ENCODE measurements at places on chromosomes 6 and 20.

- DNase-seq: peak; percentile 44
Observed at GRCh38 chr6:52839124-52840055, 1.2 kb downstream of the GSTA5 start.

GRCh38 chr6:72738091-72738490, 116.2 kb downstream of the KCNQ5 start:
- DNase-seq: no peak

GRCh38 chr6:30378290-30378937, 33.5 kb downstream of the RPP21 start:
- DNase-seq: no peak

DNA sequence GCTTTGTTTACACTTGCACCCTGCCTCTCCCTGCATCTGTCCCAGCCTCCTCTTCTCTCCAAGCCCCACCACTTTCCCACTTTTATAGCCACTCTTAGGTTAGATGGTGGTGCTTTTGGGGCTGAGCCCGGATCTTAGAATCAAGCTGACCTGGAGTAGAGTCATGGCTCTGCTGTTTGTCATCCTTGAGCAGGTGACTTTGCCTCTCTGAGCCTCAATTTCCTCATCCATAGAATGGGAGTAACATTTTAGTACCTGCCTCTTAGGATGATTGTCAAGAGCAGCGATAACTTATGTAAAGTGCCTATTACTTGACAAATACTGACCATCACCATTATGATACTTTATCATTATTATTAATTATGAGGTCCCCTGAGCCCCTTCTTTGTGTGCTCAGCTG, 48.2 kb downstream of the CPNE5 start:
- no peak for DNase-seq

DNA sequence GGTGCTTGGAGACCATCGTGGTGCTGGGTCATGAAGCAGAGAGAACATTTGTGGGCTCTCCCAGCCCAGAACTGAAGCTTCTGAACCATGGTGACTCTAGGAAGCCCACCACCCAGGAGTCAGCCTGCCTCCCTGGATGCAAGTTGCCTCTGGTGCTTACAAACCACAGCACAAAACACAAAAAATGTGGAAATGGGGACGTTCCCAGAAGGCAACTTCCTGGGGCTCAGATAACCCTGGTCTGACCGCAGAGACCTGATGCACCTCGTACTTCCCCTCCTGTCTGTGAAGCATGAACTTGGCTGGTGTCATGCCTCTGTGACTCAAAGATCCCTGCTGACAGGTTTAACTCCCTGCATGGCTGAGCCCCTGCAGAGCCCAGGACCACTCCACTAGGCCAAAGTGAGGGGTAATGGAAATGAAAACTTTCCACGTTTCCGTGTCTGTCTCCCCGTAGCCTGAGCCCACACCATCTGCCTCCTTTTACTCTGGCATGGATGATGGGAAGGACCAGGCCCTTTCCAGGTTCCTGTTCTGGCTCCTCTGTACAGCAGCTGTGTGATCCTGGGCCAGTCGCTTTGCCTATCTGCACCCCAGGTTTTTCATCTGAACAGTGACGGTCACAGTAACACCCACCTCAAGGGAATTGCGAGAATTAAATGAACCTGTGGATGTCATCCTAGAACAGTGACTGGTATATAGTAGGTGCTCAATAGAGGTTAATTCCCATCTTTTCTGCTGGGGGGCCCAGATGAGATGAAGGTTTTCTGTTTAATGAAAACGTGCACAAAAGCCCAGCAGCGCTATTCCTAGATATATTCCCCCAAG, 57.7 kb downstream of the PPP1R16B start:
- DNase-seq: no peak

DNA sequence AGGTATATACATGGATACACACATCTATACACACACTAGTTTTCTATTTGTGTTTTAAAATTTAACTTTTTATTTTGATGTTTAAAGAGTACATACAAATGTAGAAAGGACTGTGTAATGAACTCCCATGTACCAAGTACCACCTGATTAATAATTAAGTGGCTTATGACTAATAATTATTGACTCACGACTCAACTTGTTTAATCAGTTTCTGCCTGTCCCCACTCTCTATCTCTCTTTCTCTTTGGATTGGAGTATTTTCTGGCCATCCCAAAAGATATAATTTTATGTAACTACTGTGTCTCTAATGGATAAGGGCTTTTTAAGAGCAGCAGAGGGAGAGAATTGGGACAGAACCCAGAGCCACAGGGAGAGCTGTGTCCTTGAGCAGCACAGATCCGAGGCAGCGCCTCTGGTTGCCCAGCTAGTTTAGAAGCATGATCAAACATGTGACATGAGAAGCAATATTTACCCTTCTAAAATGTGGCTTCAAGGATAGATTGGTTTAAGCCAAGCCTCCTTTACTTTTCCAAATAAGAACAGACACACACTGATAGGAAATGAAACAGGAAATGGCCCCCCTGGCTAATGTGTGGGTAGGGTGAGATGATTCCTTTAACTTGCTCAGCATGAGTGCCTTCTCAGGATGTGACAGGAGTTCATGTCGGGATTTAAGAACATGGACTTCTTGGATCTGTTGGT, 81.0 kb downstream of the ERMARD start:
- no peak for DNase-seq

- peak; percentile 93 for DNase-seq
Observed at GRCh38 chr6:116511424-116512110, at the start of gene CALHM5. TSS of gene CALHM5 (plus strand) at chr6:116511639. CDS start at chr6:116511697, 58 bp downstream.

GRCh38 chr20:4014031-4014474, 1.3 kb downstream of the RNF24 start:
- peak; percentile 72 for DNase-seq

DNA sequence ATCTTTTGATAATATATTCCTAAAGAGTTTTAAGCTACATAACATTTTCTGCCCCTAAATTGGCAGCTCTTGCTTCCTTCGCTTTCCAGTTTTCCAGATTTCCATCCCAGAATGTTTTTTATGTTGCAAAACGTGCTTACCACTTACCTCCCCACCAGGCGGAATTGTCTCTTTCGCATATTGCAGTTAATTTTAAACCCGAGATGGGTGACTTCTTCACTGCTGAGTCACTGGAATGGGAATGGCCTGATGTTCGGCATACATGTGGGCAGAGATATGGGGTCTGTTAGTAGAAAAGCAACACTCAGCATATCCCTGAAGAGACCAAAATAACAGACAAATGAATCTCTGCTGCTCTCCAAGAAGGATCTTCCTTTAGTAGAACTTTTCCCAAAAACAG, 491.2 kb downstream of the PREX1 start:
- DNase-seq: no peak

DNA sequence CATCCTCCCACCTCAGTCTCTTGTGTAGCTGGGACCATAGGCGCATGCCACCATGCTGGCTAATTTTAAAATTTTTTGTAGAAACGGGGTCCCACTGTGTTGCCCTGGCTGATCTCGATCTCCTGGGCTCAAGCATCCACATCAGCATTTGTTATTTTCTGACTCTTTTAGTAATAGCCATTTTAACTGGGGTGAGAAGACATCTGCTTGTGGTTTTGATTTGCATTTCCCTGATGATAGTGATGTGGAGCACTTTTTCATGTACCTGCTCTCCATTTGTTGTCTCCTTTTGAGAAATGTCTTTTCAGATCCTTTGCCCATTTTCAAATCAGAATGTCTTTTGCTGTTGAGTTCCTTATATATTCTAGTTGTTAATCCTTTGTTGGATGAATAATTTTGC, 22.2 kb upstream of the TULP4 start:
- no peak for DNase-seq

GRCh38 chr6:69584913-69585729, 211.7 kb downstream of the LMBRD1 start:
- peak; percentile 2 for DNase-seq

DNA sequence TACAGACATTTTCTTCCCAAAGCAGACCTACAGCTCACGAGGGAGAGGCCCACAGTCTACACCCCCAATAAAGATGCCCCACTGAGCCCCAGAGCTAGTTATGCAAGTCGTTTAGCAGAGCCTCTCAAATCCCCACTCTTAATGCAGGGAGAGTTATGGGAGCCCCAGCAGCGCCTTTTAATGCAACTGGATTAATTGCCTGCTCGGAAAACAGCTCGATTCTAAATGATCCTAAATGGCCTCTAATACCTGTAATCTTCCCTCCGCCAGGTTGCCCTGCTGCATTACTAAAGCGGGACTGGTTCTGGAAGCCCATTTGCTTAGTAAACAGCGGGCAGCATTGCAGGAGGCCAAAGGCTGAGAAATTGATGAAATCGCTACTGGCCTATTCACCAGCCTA, 656.9 kb downstream of the PTPRT start:
- no peak for DNase-seq

- DNase-seq: peak; percentile 41
Observed at GRCh38 chr6:45677381-45678284, 299.9 kb upstream of the SUPT3H start.

- DNase-seq: peak; percentile 88
Observed at GRCh38 chr20:35791821-35792220, 20.0 kb downstream of the PHF20 start.

GRCh38 chr6:168381726-168382458, 59.1 kb upstream of the SMOC2 start:
- DNase-seq: no peak

DNA sequence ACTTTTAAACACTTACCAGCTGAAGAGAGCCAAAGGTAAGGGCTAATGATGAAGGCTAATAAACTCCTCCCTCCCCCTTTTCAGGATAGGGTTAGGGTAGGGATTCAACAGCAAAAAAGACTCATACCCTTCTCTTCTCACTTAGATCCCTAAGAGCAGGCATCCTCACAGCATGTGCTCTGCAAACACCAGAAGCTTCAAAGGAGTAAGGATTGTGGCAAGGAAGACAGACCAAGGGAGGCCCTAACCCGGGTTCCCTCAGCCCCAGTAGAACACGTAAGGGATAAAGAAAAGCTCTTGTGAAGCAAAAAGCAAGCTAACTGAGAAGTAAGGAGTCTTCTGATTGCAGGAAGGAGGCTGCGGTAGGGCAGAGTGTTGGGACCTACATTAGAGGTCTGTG, 11.6 kb downstream of the MAP3K7 start:
- DNase-seq: no peak
